ENCODE measurements at places on chromosomes 4 and X.

GRCh38 chr4:98864560-98864959, 64.4 kb downstream of the EIF4E start:
- no peak for DNase-seq

DNA sequence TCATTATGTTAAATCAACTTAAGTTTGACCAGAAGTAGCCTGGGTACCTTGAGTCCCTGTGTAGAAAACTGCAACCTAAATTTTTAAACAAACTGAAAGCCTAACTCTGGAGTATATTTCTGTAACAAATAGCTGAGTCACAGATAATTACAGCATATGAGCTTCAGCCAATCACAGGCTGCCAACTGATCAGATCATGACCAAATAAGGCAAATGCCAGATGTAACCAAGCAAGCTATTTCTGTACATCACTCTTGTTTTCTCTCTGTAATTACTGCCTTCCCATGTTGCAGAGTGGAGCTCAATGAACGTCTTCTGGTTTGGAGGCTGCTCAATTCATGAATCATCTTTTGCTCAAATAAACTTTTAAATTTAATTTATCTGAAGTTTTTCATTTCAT, 980.9 kb upstream of the DIAPH2 start:
- DNase-seq = no peak

GRCh38 chr4:5752376-5753184, 41.6 kb downstream of the EVC start:
- no peak for DNase-seq

DNA sequence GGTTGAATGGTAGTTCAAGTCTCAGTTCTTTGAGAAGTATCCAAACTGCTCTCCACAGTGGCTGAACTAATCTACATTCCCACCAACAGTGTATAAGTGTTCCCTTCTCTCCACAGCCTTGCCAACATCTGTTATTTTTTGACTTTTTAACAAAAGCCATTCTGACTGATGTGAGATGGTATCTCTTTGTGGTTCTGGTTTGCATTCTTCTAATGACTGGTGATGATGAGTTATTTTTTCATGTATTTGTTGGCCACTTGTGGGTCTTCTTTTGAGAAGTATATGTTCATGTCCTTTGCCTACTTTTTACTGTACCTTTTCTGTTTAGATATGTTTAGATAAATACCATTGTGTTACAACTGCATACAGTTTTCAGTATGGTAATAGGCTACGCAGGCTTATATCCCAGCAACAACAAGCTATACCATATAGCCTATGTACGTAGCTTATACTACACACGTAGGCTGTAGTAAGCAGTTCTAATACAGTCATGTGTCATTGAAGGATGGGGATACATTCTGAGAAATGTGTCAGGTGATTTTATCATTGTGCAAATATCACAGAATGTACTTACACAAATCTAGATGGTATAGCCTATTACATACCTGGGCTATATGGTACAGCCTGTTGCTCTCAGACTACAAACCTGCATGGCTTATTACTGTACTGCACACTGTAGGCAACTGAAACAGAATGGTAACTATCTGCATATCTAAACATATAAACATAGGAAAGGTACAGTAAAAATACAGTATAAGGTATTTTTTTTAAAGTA, 28.1 kb downstream of the KLHL8 start:
- no peak for DNase-seq

DNA sequence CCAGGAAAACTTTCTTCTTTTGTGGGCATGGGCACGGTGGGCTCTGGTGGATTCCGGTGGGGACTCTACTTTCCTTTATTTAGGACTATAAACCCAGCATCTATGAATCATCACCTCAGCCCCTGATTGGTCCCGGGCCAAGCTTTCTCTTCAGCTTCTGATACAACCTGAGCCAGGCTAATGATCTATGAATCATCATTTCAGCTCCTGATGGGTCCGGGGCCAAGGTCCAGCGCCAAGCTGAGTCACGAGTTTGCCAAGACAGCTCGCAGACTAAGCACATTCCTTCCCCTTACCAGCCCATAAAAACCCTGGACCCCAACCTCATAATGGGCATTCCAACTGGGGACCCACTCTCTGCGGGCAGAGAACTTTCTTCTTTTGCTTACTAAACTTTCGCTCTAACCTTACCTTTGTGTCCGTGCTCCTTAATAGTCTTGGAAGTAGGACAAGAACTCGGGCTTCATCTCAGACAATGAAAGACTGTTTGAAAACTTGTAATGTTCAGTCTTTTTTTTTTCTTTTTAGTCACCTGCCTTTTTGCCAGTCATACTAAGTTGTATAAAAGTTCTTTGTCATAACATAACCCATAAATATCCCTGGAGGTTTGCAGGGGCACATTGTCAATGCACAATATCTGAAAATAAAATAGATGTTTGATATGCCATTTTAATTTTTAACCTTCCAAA, 904.9 kb upstream of the EPHA5 start:
- no peak for DNase-seq

- DNase-seq = no peak
These were observed 1.7 kb downstream of the PRAF2 start for GRCh38 chrX:49071877-49072711.

DNA sequence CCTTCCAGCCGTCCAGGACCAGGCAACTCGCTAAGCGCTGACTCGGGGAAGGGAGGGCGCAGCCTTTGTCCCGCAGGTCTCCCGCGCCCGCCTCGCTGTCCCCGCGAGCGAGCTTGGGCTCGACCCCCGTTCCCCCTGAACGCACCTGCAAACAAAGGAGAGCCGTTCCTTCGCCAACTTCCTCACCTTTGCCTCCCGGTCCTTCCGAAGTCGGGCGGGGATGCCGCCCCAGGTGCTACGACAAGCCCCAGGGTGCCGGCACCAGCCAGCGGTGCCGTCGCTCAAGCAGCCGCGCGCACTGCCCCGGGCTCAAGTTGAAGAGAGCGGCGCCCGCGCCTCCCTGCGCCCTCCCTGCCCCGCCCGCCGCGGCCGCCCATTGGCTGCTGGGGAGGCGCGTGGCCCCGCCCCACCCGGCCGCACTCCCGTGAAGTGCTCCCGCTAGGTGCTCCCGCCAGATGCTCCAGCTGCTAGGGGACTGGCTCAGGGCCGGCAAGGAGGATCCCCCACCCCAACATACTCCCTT, 107.1 kb downstream of the NSUN7 start:
- no peak for DNase-seq

DNA sequence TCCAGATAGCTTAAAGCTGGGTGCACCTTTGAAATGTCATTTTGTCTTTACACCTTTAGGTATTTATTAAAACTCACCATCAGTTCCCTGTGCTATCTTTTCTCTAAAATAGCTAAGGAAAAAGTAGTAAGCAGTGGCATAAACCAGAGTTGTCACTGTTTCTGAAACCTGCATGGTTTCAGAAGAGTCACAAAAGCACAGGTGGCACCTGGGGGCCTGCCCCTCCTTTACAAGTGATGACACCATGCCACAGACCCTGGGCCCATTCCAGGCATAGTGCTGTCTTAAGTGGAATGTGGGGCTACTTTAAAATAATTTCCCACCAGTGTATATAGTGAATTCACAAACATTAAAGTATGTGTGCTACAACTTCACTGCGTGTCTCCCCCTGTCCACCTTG, 47.8 kb downstream of the DCUN1D4 start:
- DNase-seq = no peak

- no peak for DNase-seq
These were observed 180.4 kb upstream of the FAT1 start for GRCh38 chr4:186904101-186904500.

DNA sequence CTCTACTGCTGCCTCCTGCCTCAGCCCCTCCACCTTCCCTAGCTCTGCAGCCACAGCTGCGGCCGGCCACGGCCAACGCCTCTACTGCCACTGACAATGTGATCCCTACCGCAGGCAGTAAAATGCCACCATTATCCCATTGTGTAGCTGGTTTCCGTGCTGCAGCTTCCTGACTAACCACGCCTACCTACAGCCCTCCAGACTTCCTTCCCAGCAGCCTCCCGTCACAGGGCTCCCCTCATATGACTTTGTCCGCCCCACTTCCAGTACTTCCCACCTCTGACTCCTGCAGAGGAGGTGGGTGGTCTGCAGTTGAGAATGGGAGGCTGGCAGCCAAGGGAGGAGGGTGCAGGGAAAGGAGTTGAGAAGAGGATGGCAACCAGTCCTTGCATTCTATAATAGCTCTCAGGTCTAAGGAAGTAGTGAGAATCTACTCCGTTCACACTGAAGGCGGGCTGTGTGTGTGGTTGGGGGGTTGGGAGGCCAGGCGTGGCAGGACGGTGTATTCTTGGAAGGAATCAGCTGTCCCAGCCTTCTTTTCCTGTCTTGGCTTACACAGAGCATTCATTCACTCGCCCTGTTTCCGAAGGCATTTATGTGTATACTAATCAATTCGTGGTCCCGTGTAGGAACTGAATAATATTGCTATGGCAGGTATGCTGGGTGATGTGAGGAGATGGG, 33.1 kb upstream of the USP51 start:
- DNase-seq = no peak

GRCh38 chr4:83609365-83609764, 73.5 kb downstream of the GPAT3 start:
- no peak for DNase-seq

DNA sequence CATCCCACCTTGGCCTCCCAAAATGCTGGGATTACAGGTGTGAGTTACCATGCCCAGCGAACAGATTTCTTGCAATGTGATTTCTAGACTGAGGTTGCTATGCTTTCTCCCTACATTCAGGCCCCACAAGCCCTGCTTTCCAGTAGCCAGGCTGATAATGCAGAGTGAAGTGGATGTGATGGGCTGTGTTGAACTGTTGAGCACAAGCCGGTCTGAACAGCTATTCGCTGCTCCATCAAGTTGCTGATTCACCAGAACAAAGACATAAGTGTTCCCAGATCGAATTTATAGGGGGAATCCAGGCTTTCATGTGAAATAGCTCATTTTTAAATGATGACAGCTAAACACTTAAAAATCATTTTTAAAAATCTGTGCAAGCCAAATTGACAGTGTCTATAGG, 8.0 kb downstream of the NIPAL1 start:
- no peak for DNase-seq

Data from stimulated activated CD4-positive, alpha-beta T cell treated with anti-CD3 and anti-CD28 coated beads, Interleukin-1b, Interleukin-23, amount 100 ng/mL, for 1 hour (primary cell).